ENCODE measurements at places on chromosomes 7 and 10.
A peak's percentile ranks its signal among the peaks of the same experiment; 100 is the strongest.

DNA sequence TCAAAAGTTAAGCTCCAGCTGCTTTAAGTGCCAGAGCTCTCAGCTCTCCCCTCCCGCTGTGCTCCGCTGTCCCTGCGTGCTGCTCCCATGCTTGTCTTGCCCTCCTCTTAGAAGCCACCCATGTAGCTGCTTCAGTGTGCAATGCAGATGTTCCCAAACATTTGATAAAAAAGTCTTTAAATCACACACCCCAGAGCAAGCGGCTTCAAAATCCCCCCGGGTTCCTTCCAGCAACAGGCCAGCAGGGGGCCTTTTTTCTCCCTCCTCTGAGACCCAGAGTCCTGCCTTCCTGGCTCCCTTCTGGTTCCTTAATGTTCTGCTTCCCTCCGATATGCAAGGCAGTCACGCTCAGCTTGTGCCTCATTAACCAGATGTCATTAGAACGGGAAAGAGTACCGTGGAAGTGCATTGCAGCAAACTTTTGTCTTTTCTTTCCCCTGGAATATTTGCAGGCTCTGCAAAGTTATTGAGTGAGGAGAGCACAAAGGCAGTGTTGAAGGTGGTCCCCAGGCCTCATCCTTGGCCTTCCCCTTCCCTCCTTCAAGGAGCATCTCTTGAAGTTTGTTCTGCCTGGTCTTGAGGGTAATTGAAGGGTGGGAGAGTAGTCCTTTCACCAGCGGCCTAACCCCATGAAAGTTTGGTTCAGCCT is 25.5 kb downstream of the LDB3 start:
- no peak overlapping the region for H3K4me3 ChIP-seq
- DNase-seq: no peak
- no peaks in the 10 kb centered on the region for H3K27me3 ChIP-seq
- no peak overlapping the region for H3K27ac ChIP-seq

DNA sequence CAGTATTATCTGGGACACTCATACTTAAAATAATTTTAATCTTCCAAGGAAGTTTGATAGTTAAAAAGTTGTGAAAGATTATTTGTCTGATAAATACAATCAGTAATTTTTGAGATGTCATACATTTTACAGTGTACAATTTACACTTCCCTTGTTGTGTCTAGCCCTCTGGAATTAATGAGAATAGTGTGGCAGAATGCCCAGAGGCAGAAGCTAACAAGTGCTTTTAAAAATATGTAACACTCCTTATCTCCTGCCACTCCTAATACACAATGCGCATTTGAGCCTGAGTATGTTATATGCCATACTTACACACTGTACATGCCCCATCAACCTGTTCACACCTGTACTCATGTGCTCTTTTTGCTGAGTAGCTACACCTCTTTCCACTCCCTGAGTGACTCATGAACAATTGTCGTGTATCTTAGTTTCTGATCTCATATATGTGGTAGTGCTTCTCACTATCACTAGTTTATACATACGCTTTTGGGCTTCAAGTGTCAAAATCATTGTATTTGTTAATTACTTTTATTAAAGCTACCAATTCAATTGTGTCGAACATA is 106.9 kb upstream of the GNAI1 start:
- H3K27me3 ChIP-seq: no peaks in the 10 kb centered on the region
- no peak overlapping the region for H3K27ac ChIP-seq
- H3K4me1 ChIP-seq: no peaks in the 10 kb centered on the region
- no peaks in the 10 kb centered on the region for H3K36me3 ChIP-seq

GRCh38 chr7:88073626-88074025 is 139.6 kb downstream of the ADAM22 start:
- H3K36me3 ChIP-seq: no peaks in the 10 kb centered on the region
- H3K4me1 ChIP-seq: no peaks in the 10 kb centered on the region
- no peak overlapping the region for H3K27ac ChIP-seq
- DNase-seq: no peak

- no peaks in the 10 kb centered on the region for H3K4me1 ChIP-seq
- H3K36me3 ChIP-seq: no peaks in the 10 kb centered on the region
- H3K27ac ChIP-seq: no peak overlapping the region
- peaks cover 36% of the 10 kb centered on the region for H3K27me3 ChIP-seq
- H3K4me3 ChIP-seq: no peak overlapping the region
Measured at GRCh38 chr7:132596588-132596987, 20.3 kb upstream of the PLXNA4 start.

- H3K27ac ChIP-seq: no peak overlapping the region
- no peaks in the 10 kb centered on the region for H3K27me3 ChIP-seq
- no peaks in the 10 kb centered on the region for H3K36me3 ChIP-seq
Measured at GRCh38 chr10:59266321-59266720, 89.9 kb downstream of the PHYHIPL start.

GRCh38 chr10:88901984-88902789 is 22.1 kb downstream of the STAMBPL1 start:
- H3K27me3 ChIP-seq: no peaks in the 10 kb centered on the region
- no peak for DNase-seq
- peaks cover 13% of the 10 kb centered on the region for H3K36me3 ChIP-seq
- H3K27ac ChIP-seq: no peak overlapping the region

DNA sequence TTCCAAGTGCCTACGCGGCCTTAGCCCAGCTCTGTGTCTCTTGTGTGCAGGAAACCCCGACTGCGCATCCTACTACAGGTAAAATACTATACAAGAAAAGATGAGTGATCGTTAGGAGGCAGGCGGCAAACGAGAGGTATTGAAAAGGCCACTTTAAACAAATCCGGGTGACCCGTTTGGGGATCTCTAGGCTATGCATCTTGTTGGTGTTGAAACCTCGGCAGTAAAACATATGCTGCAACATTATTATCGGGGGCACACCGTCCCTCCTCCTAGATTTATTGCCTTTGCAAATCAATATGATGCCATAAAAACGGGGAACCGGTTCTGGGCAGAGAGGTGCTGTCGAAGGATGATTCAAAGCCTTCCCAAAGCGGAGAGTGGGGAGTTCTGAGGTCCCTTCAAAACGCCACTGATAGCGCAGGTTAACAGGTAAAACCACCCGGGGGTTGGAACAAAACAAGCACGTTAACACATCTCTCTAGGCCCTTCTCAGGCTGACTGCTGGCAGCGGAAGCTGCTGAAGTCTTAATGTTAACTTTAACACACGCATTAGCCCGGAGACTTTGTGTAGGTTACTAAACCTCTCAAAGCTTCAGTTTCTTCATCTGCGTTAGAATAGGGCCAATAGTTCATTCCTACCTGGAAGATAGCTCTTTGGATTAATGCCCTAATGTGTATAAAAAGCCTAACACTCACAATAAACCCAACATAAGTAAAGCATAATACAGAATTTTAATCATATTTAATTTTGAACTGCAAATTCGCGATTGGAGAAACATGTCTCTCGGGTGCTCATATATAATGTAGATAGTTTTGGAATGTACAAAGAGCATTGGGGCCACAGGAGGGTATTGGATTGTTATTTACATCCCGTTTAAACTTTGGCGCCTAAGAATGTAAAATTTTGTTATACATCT is 2.6 kb upstream of the TBX20 start:
- H3K4me3 ChIP-seq: no peak overlapping the region
- peaks cover 99% of the 10 kb centered on the region for H3K27me3 ChIP-seq
- no peaks in the 10 kb centered on the region for H3K4me1 ChIP-seq
- no peak for DNase-seq

GRCh38 chr7:75038508-75038907 is 35.1 kb downstream of the RCC1L start:
- no peak overlapping the region for H3K4me3 ChIP-seq
- peaks cover 9% of the 10 kb centered on the region for H3K4me1 ChIP-seq
- peak overlapping the region; percentile 58 for H3K27ac ChIP-seq
- H3K27me3 ChIP-seq: no peaks in the 10 kb centered on the region
- no peak for DNase-seq

- DNase-seq: no peak
- H3K4me3 ChIP-seq: no peak overlapping the region
- no peak overlapping the region for H3K27ac ChIP-seq
- no peaks in the 10 kb centered on the region for H3K36me3 ChIP-seq
- no peaks in the 10 kb centered on the region for H3K27me3 ChIP-seq
Measured at GRCh38 chr7:85041605-85042216, 145.1 kb downstream of the SEMA3D start.

GRCh38 chr10:119383174-119383856 is 159.2 kb downstream of the RGS10 start:
- no peaks in the 10 kb centered on the region for H3K27me3 ChIP-seq
- no peak for DNase-seq
- H3K4me3 ChIP-seq: no peak overlapping the region
- H3K4me1 ChIP-seq: no peaks in the 10 kb centered on the region
- H3K36me3 ChIP-seq: no peaks in the 10 kb centered on the region

GRCh38 chr10:7333961-7334641 is 76.7 kb downstream of the SFMBT2 start:
- no peak overlapping the region for H3K4me3 ChIP-seq
- no peak overlapping the region for H3K27ac ChIP-seq
- H3K4me1 ChIP-seq: no peaks in the 10 kb centered on the region
- no peaks in the 10 kb centered on the region for H3K27me3 ChIP-seq
- no peak for DNase-seq
